ENCODE measurements at places on chromosomes 7 and 10.
A peak's percentile ranks its signal among the peaks of the same experiment; 100 is the strongest.

GRCh38 chr7:3013975-3014792 lies 29.5 kb downstream of the CARD11 start:
- no peak for DNase-seq

DNA sequence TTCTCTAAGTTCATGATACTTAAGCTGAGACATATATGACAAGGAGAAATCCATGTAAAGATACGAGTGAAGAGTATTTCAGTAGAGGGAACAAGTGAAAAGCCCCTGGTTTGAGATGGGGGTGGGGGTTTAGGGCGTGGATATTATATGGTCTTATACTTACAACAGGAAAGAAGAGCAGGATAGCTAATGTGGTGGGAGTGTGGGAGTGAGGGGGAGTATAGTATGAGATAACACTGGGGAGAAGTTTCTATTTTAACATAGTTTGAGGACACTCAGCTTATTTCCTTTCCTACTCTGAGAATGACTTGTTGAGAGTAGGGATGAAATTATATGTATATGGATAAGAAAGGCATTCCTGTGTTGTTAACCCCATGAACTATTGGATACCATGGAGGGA lies 36.5 kb downstream of the MCU start:
- no peak for DNase-seq

GRCh38 chr7:65317372-65317771 lies 56.3 kb upstream of the ZNF92 start:
- no peak for DNase-seq

DNA sequence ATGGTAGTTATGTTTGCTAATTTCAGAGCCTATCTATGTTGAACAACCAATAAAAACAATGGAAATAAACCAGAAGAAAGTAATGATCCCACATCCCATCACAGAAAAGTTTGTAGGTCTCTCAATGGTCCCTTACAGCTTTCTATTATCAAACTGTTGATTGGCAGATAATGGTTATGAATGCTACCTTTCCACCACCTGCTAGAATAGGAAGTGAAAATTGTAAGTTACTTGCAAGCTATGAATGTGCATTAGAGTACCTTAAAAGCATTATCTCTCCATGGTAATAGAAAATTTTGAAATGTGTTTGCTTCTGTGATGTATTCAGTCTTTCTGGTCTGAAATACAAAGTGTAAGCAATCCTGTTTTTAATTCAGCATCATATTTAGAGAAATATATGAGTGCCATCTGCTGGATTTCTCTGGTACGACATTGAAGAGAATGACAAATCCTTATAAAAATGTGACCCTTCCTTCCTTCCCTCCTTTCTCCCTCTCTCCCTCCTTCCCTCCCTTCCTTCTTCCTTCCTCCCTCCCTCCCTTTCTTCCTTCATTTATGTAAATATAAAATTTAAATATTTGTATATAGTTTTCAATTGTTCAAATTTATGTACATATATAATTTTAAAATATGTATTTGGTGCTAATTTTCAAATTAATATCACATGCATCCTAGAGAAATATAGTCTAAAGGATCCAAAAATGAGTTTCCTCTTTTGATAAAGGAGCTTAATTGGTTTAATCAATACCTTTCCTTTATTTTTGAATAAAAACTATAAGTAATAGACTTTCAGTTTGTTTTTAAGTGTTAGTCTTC lies 41.4 kb upstream of the PNLIPRP3 start:
- peak; percentile 29 for DNase-seq

- peak; percentile 34 for DNase-seq
Observed at GRCh38 chr7:28990200-28990960, 32.2 kb upstream of the TRIL start.

DNA sequence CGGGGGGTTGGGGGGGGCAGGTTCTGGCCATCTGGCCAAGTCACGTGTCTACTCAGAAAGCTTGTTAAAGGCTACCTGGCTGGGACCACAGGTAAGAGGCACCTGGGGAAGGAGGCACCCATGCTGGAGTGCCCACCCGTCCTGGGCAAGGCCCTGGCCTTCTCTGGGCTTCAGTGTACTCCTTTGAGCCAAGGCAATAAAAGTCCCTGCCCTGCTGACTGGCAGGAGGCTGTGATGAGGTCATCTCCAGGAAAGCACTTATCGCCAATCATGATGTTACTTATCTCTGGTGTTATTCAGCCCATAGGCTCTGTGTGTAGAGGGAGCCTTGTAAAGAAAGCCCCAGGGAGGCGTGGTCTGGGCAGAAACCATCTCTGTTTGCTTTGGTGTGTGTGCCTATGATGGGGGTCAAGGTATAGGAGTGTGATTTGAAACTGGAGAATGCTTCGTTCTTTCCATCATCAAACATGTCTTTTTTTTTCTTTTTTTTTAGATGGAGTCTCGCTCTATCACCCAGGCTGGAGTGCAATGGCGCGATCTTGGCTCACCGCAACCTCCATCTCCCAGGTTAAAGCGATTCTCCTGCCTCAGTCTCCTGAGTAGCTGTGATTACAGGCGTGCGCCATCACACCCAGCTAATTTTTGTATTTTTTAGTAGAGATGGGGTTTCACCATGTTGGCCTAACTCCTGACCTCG lies 2.5 kb upstream of the CLDN4 start:
- DNase-seq, result peak; percentile 57

GRCh38 chr7:130277763-130278643 lies 11.3 kb downstream of the CPA2 start:
- peak; percentile 59 for DNase-seq

DNA sequence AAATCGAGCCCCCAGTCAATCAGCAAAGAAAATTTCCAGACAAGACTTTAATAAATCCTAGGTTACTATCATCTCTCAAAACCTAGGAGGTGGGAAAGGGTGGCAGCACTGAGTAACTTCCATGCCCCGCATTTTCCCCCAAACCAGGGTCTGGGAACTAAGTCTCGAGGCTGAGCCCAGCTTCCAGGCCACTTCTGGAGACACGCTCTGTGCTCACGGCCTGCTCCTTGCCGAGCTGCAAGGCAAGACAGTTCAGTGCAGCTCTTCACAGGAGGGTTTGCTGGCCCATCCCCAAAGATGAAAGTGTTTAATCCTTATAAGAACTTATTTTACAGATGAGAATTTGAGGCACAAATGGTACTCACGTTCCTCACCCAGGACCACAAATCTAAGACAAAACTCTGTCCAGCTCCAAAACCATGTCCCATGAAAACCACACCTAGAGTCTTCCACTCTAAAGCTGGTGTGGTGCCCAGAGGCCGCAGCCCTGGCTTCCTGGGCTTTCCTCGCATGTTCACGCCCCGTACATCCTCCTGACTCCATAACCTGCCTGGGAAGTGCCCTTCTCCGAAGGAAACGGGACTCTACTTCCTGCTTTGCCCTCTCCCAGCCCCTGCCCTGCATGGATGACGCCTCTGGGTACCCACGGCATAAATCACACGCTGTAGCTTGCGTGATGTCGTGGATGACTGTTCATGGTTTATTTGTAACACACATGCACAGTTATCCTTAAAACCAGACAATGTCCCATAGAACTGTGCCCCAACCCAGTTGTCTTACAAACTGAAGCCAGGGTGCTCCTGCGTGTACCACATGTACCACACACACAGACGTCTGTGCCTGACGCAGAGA lies 201.2 kb downstream of the DIP2C start:
- no peak for DNase-seq

DNA sequence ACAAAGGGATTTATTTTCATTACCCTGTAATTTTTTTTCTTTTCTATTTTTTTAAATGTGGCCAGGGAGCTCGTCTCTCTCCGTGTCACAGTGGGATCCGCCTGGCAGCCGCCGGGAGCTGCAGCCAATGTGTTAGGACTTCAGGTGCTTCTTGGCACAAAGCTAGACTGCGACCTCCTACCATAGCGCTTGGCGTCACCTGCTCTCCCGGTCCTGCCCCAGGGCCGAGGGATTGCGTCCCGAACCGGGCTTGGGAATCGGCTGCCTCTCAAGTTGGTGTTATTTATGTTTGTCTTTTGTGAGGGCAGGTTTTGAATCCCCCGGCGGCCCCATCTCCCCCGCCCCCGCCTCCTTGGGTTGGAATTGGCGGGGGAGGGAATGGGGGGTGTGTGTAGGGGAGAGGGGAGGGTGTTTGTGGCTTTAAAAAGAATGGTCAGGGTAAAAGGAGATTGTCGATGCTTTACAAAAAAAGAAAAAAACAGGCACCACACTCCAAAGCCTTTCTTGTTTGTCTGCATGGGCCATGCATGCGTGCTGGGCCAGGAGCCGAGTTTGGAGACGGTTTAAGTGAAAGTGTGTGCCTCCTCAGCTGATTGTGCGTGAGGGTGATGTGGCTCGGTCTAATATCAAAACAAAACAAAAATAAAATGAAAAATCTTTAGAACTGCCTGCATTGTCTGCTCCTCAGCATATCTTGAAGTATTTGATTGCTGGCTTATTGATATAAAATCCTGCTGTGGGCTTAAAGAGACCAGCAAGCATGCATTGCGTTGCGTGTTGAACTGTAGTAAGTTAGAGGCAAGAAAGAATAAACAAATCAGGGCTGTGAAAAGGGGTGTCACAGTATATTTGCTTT lies 1.2 kb downstream of the PPP1R9A start:
- no peak for DNase-seq

DNA sequence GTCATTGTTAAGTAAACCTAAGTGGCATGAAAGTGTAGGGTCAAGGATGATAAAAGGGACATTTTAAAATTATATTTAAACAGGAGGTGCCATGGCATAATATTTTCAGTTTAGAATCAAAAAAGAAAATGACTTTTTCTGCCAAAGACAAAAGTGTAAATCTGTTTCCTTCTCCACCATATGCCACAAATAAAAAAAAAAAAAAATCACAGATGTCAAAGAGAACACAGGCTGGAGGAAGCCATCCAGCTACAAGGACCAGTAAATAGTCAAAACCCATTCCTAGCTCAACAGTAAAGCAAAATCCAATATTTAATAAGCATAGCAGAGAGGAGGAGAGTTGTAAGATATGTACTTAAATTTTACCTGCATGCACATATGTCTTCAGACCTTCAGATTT lies 321.3 kb upstream of the TMEM229A start:
- DNase-seq, result no peak

DNA sequence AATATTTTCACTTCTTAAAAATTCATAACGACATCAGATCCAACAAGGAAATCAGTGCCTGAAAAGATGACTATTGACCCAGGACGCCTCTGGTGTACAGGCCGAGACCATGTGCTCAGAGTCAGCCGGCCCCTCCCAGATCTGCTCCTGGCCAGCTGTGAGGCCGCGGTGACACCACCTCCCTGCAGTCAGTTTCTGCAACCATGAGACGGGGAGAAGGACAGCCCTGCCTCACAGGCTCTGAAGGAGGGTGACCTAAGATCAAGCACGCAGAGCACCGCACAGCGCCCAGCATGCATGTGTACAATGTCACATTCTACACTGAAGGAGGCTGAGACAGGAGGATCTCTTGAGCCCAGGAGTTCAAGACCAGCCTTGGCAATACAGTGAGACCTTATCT lies 2.6 kb upstream of the GPER1 start:
- no peak for DNase-seq

DNA sequence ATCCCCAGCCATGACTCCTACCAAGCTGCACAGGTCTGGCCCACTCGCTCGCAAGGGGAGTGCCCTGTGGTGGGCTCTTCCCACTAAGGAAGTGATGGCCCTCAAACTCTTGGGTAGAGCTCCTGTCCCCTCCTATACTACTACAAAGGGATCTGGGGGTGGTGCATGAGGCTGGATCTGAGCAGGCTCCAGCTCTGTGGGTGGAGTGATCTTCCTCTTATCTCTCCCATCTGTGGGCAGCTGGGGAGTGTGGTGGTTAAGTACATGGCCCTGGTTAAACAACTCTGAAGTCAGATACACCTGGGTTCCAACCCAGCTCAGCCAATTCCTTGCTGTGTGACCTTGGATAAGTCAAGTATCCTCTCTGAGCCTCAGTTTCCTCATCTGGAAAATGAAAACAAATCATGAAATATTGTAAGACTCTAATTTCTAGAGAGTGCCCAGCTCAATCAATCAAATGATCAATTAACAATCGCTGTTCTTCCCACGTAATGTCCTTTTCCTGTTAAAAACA lies 17.4 kb downstream of the DDIT4 start:
- no peak for DNase-seq

DNA sequence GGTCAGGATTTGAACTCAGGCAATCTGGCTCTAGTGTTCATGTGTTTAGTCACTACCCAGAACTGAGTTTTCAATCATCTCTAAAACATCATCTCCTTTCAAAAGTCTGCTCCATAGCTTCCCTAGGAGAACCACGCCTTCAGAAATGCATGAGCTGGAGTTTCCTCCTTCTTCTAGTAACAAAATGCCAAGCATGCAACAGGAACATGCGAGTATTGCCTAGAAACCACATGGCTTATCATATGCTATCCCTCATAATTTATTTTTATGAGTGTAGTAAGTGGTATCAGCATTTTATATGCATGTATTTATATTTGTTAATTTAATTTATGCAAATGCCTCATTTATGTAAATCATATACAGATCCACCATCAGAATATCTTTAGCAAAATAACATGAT lies 170.9 kb downstream of the RAB11FIP2 start:
- DNase-seq, result no peak

GRCh38 chr10:71176661-71177060 lies 35.7 kb upstream of the UNC5B start:
- DNase-seq, result no peak

GRCh38 chr10:28871665-28872064 lies 194.3 kb downstream of the BAMBI start:
- no peak for DNase-seq

- no peak for DNase-seq
Observed at GRCh38 chr7:106287786-106288185, 3.0 kb upstream of the NAMPT start.

DNA sequence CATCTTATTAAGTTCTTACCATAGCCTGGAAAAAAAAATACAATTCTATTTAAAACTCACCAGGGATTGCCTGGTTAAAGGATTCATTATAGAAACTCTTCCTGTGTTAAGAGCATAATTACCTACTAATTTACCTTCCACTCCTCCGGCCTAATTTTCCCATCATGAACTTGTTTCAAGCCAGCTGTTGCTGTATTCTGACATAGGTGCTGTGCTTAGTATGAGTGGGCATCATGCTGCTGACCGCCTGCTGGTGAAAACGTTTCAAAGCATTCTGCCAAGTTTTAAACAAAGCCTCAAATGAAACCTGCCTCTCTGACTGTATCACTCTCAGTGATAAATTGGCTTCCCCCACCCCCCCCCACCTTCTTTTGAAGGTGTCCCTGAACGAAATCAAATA lies 47.8 kb upstream of the KCNMA1 start:
- no peak for DNase-seq

Data from brain microvascular endothelial cell (primary cell).